Left renal cortex interstitium (tissue), 4 donors: ENCODE measurements at places on chromosomes 11 and 22.

DNA sequence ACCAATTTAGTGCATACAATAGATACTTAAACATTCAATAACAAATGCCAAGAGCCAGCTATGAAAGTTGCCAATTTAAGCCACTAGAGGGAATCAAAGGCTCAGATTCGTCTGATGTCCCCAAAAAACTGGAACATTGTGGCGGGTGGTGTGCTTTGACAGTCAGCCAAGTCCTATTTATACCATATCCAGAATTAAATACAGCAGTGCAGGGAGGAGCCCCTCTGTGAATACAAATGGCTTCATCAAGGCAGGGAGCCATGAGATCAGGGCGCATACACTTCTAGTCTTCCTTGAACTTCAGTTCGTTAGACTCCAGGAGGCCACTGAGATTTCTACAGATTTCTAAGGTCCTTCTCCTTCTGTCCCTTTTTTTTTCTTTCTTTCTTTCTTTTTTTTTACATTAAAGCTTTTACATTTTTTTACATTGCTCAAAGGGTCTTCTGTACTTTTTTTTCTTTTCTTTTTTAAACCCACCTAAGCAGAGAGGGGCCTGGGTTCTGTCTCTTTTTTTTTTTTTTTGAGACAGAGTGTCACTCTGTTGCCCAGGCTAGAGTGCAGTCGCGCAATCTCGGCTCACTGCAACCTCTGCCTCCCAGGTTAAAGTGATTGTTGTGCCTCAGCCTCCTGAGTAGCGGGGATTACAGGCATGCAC lies 41.5 kb upstream of the HSPA8 start:
- DNase-seq: peak; percentile 60

GRCh38 chr22:45783021-45783420 lies 111.4 kb downstream of the ATXN10 start:
- no peak for DNase-seq

DNA sequence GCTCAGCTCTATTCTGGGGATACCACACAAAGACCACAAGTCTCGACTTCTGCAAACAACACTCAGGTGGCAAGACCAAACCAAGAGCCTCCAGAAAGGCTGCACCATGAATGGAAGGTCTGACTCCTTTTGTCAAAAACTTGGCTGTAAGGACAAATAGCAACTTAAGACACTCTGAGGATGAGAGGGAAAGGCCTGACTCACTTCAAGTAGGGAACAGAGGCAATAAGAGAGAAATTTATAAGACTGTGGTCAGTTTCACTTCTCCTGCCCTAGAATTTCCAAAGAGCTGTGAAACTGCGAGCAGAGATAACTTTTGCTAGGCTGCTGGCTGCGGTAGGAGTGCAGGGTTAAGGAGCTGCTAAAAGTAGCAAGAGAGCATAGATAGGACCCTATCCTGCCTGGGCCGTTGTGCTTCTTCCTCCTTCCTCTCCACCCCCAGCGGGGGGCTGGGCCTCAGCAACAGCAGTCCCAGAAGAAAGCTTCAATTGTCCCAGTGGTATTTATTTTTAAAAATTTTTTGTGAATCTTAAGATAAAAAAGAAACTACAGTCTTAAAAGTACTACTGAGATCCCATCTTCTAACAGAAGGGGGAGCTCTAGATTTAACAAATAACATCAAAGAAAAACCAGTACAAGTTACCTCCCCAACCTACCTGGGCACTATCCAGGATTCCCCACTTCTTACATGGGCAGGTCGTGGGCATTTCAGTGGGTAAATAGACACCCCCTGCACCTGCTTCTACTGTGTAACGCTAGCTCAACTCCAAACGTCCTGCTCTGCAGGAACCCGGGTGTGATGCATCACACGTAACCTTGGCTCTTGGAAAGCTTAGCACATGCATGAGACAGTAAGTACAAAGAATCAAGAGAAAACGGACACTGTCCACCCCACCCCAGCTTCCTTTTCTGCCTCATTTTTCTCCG lies 66.4 kb downstream of the SGSM3 start:
- DNase-seq: no peak

GRCh38 chr22:46259374-46259773 lies 3.8 kb downstream of the PKDREJ start:
- DNase-seq: no peak
